ENCODE measurements at places on chromosomes 13 and 19.
A peak's percentile ranks its signal among the peaks of the same experiment; 100 is the strongest.

DNA sequence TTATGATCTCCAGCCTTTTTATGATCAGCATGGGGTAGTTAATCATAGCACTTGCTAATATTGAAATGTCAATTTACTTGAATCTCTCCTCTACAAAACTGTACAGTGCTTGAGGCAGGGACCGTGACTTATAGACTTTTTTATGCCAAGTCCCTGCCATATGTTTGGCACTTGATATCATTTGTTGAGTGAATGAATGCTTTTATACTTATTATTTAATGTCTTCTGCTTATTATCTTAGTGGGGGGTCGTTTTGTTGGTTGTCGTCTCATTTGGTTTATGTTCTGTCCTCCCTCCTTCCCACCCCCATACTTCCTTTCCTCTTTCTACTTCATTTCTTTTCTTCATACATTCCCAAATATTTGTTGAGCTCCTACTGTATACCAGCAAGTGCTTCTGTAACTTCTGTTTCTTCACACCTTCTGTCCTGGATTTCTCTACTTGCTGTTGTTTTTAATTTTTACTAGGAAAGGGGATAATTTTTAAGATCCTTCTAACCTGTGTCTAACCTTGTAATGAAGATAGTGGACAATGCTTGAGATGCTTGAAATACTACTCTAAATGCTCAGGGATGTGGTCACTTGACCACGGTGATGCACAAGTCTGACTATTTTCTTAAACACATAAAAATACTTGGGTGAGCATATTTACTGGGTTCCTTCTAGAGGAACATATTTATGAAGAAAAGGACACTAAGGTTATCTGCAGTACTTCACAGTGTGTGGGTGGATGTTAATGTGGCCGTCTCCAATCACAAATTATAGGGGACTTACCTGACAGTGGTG, 223.8 kb downstream of the TDRD3 start:
- DNase-seq = no peak

- DNase-seq = no peak
These were observed 11.5 kb upstream of the KANK2 start for GRCh38 chr19:11208561-11209471.

DNA sequence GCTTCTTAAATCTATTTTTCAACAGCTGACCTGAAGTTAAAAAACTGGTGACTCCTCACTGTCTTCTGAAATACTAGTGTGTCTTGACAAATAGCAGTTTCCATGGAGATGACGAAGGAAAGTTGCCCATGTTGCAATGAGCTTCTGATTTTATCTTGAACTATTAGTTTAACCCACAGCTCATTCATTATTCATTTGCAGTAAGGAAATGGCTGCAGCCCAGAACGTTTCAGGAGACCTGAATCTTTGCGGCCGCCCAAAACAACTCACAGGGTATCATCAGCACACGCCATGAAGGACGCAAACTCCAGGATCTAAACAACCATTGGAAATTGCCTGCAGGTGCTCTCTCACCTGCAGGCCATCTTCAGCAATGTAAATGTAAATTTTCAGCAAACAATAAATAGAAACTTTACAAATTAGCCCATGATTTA, 142.5 kb downstream of the DCLK1 start:
- DNase-seq = no peak

- DNase-seq = no peak
These were observed 495 bp downstream of the LSR start for GRCh38 chr19:35249146-35249847.

DNA sequence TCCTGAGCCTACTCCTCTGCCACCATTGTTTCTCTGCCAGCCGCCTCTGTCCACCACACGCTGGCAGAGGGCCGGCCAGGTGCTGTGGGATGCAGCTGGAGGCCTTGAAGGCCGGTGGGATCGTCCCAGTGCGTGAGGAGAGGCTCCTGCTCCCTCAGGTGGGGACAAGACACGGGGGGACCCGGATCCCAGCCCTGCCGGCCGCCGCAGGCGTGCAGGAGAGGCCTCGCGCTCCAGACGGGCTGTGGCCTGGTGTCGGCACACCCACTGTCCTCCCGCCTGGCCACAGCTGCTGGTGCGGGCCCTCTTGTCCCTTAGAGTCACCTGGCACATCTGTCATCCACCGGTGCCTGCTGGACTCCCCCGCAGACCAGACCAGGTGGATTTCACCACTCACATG, 18.1 kb upstream of the GNA15 start:
- DNase-seq = no peak

DNA sequence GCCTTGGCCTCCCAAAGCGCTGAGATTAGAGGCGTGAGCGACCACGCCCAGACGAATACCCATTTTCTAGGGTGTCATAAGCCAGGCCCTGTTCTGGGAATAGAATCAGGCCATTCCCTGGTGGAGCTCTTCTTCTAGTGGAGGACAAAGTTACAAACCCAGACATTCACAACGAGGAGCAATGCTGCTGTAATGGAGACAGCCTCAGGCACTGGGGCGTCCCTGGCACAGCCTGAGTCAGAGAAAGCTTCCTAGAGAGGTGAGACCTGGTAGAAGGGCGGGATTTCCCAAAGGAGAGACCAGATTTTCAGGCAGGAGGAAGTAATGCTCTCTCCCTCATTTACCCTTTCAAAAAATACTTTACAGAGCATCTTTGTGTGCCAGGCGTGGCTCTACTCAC, 12.7 kb downstream of the PRKCG start:
- DNase-seq = no peak

DNA sequence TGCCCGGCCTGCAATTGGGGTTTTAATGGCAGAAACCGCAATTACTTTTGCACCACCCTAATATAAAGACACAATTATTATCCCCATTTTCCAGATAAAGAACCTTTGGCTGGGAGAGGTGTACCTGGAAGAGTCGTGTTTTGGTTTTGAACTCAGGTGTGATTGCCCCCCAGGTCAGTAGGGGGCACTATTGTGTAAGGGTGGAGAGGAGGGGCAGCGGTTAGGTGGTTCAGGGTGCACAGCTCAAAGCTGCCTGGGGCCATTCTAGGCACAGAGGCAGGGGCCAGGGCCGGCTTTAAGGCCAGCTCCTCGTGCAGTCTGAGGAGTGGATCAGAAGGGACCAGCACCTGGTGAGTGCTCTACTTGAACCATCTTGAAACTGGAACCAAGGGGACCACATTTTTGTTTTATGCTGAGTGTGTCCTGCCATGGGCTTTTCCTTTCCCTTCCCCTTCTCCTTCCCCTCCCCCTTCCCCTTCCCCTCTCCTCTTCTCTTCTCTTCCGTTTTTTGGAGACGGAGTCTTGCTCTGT, 5.8 kb upstream of the FCGRT start:
- DNase-seq = peak; percentile 82

DNA sequence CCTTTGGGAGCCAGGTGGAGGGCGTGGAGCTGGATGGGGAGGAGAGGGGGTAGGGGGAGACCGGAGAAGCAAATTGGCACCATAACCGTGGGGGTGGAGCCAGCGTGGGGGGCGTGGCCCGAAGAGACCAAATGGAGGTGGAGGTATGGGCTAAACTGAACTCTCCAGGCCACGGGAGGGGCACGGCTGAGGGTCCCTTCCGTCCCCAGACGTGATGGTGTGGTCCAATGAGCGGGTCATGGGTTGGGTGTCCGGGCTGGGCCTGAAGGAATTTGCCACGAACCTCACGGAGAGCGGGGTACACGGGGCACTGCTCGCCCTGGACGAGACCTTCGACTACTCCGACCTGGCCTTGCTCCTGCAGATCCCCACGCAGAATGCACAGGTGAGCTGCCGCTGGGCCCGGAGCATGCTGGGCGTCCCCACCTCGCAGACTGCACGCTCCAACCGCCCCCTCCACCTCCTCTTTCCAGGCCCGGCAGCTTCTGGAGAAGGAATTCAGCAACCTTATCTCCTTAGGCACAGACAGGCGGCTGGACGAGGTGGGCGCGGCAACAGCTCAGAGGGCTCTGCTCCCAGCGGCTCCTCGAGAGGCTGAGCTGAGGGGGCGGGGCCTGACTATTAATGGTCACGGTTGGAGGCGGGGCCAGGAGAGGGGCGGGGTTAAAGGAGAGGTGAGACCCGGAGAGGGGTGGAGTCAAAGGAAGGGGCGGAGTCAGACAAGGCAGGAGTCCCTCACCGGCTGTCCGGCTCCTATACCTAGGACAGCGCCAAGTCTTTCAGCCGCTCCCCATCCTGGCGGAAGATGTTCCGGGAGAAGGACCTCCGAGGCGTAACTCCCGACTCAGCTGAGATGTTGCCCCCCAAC, 6.2 kb downstream of the HRC start:
- peak; percentile 70 for DNase-seq

DNA sequence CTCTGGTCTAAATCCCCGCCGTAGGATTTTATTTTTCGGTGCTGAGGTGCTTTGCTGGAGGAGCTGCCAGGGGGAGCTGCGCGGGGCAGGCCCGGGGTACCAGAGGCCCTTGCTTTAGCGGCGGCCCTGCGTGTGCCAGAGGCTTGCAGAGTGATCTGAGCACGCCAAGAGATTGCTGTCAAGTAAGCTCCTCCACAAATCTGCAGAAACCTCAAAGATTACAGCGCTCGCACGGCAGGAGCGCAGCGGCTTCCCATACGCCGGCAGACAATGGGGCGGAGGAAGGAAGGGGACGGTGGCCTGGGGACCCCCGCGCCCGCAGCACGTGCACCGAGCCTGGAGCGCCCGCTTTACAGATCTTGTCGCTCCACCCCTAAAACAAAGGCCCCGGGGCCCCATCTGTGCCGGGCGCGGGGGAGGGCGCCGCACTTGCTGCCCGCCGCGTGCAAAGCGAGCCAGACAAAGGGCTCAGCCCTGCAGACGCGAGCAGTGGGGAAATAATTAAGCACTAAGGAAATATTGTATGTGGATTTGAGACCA, 9.1 kb upstream of the C19orf12 start:
- peak; percentile 37 for DNase-seq

- DNase-seq = no peak
These were observed 171.8 kb downstream of the GPC6 start for GRCh38 chr13:93398167-93399035.

- no peak for DNase-seq
These were observed 98.5 kb downstream of the MIPEP start for GRCh38 chr13:23790577-23791170.
